ENCODE measurements at places on chromosomes 7 and 10.
A peak's percentile ranks its signal among the peaks of the same experiment; 100 is the strongest.

- peak; percentile 9 for DNase-seq
These were observed 258.6 kb downstream of the CNTNAP2 start for GRCh38 chr7:146375170-146375569.

- DNase-seq: no peak
These were observed 58.5 kb upstream of the IGFBP3 start for GRCh38 chr7:45979275-45980180.

DNA sequence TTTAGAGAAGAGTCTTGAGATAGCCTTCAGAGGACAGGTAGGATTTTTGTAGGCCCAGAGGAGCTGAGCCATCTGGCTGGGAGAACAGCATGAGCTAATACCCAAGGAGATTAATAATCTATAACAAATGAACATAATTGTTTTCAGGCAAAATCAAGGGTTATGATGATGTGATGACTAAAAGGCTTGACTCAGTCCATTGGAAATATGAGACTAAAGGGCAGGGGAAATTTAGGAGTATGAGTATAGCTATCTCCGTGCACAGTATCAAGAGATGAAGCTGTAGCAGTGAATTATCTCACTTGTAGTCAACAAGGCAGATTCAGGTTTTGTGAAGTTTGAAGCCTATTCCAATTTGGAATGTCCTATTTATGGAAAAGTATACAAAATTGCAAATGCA, 40.1 kb downstream of the CSTF2T start:
- no peak for DNase-seq

DNA sequence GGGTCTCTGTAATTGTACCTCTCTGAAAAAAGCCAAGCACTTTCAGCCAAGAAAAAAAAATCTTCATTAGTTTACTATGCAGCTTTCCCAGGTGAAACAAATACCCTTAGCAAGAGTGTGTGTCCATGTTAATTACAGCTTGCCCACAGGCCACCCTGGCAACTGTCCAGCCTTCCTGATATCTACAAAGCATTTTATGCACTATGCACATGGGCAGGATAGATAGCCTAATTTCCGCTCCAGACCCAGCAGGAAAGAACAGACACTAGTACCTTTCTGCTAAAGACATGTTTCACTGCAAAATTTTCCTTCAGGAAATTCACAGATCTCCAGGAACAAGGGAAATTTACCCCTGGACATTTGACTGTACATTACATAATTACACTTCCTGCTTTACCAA, 24.4 kb downstream of the CACNA2D1 start:
- DNase-seq: no peak

- DNase-seq: no peak
These were observed 2.4 kb upstream of the VDAC2 start for GRCh38 chr10:75208181-75208580.

DNA sequence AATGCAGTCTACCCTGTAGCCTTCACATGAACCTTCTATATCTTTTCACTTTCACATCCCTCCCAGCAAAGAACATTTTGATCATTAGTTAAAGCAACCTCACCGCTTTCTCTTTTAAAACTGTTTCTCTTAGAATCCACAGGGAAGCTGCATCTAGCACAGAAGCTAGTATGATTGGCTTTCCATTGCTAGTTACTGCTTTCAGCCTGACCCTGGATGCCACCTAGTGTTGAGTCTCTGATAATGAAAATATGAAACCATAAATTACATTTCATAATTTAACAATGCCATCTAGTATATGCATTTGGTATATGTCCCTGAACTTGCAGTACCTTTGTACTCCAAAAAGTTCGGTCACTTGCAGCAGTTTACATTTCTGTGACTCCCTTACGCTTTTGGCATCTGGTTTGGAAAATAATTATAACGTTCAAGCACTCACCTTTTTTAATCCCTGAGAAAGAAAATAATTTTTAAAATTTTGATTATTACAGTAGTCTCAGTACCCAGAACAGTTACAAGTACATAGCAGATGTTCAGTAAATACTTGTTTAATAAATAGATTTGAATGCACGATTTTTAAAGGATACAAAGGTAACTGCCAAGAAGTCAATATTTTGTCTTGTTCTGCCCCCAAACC, 22.7 kb downstream of the CISD1 start:
- peak; percentile 56 for DNase-seq

DNA sequence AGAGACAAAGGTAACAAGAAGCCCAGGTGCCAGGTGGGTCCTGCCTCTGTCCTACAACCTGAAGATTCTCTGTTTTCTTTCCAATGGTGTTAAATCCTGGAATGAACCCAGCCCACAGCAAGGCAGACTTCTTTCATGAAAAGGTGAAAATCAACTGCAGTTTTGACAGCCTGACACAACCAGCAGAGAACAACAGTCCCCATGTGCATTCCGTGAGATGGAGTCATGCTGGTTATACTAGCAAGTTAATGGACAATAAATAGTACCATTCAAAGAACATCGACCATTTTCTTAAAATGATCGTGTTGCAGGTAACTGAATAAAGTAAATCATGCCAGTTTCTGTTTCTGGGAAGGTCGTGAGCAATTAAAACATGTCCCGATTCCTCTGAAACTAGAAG, 131.5 kb downstream of the SFMBT2 start:
- DNase-seq: no peak

GRCh38 chr10:69512901-69513300, 60.3 kb downstream of the NEUROG3 start:
- DNase-seq: no peak

GRCh38 chr7:34928052-34928451, 109.2 kb downstream of the DPY19L1 start:
- DNase-seq: peak; percentile 75

DNA sequence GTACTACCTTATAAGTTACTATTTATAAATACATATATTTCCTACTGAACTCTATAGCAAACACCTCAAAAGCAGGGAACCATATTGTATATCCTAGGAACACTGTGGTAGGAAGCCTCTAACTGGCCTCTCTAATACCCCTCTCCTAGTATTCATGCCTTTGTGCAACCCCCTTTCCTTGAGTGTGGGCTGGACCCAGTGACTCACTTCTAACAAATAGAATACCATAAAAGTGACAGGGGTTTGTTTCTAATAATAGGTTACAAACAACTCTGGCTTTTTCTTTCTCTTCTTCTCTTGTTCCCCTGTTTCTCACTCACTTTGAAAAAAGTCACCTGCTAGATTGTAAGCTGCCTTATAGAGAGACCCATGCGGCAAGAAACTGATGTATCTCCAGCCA, 51.6 kb upstream of the MACC1 start:
- DNase-seq: no peak

DNA sequence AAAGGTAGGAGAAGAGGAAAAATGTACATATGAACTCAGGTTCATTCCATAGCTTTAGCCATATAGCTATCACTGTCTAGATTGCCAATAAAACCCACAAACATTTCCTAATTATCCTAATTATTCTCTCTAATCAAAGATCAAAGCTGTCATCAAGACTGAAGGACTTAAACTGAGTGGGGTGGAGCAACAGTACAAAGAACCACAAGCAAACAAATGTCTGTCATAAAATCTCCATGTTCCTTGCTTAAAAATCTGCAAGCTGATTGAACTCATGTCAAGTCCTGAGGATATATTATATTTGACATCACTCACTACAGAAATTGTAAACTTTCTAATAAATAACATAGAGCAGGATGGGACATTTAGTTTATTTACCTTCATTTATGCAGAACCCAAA, 315.9 kb downstream of the SNX13 start:
- DNase-seq: no peak

DNA sequence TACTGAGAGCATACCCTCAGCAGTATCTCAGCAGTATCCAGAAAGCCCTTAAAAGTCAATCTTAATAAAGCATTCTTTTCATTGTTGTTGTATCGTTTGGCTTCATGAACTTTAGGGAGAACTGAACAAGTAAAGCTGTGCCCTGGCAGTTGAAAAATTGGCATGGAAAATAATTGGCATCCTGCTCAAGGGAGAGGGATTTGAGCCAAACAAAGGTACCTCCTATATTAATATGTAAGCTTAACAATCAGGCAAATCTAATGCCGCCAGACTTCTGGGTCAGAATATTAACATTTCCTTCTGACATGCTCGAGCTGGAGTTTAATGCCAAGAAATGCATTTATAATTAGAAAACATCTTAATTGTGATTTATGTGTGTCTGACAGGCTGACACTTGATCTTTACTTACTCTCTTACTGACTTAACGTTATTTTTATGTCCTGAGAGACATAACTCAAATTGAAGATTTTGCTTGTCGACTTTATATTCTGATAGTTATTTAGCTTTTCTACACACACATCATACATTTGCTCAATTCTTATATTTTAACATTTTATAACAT, 42.1 kb upstream of the PCDH15 start:
- DNase-seq: no peak

Data from pons (tissue), 1 donor.